ENCODE measurements at places on chromosomes 3 and 15.

DNA sequence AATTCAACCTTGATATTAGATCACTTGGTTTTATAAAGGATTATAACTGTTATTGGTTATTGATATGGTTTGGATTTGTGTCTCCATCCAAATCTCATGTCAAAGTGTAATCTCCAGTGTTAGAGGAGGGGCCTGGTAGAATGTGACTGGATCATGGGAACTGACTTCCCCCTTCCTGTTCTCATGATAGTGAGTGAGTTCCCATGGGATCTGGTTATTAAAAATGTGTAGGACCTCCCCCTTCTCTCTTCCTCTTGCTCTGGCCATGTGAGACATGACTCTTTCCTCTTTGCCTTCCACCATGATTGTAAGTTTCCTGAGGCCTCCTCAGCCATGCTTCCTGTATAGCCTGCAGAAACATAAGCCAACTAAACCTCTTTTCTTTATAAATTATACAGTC is 136.0 kb upstream of the UBE2E2 start:
- DNase-seq = no peak

GRCh38 chr3:144275005-144275404 is 303.4 kb downstream of the DIPK2A start:
- DNase-seq = no peak

DNA sequence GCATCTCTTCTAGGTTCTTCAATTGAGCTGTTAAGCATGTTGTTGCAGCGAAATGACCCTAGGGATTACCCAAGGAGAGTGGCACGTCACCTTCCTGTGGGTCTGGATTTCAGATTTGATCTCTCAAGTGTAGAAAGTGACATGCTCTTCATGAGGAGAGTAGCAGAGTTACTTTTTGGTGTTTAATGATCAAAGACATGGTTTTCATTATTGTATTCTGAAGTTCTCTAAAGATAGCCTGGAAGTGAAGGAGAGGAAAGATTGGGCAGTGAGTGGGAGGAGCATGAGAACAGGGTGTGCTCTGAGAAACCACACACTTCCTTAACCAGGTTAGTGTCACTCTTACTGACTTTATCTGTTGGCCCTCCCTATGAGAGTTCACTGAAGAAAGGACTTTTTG is 153.6 kb downstream of the AKAP13 start:
- peak; percentile 43 for DNase-seq

DNA sequence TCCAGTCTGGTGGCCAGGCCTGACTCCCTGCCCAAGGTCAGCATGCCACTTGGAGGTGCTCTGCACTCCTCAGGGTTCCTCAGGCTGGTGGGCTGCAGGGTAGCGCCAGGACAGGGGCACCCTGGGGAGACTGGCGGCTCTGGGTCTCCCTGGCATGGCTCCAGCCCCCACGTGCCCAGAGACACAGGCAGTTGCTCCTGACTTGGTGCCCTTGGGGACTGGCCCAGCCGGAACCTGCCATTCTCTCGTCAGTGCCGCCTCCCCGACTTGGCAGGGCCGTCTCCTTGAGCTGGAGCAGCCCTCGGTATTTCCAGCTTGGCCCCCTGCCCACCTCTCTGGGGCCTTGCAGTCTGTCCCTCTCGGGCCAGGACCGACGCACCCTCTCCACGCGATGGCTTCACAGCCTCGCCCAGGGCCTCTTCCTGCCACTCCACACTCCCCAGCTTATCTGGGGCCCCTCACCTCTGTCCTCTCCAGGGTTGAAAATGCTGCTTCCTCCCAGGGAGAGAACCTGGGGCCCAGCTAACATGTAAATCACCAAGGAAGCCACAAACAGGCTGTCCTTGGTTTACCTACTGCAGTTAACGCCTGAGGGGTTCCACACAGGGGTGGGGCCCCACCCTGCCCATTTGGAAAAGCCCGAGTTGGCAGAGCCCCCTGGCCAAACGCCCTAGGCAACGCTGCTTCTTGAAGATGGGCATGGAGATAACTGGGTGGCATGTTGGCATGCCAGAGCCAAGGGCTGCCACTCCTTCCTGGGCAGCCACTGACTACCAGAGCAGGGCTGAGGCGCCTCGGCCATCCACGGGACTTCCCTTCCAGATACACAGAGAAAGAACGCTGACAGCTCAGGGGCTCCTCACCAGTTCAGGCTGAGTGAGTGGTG is 61.4 kb downstream of the SMAD6 start:
- peak; percentile 83 for DNase-seq

DNA sequence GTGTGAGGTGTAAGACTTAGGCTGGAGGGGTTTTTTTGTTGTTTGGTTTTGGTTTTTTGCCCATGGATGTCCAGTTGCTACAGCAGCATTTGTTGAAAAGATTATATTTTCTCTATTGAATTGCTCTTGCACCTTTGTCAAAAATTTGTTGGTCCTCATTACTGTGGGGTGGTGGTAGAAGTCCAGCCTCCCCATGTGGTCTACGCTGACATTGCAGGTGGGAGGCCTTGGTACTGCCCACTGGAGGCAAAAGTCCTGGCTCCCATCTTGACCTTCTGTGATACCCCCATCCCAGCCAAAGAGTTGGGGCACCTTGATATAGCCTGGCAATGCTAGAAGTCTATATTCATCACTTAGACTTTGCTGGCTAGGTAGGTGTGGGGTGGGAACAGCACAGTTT is 5.4 kb upstream of the RAB6B start:
- no peak for DNase-seq

- peak; percentile 74 for DNase-seq
Observed at GRCh38 chr15:66883284-66883911, 181.4 kb downstream of the SMAD6 start.

- DNase-seq = no peak
Observed at GRCh38 chr15:48242015-48242414, 35.9 kb downstream of the SLC12A1 start.

DNA sequence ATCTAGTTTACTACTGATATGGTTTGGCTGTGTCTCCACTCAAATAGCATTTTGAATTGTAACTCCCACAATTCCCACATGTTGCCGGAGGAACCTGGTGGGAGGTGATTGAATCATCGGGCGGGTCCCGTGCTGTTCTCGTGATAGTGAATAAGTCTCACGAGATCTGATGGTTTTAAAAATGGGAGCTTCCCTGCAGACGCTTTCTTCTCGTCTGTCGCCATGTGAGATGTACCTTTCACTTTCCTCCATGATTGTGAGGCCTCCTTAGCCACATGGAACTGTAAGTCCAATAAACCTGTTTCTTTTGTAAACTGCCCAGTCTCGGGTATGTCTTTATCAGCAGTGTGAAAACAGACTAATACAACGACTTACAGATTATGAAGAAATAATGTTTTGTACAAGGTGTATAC is 35.6 kb upstream of the PYDC2 start:
- DNase-seq = no peak

DNA sequence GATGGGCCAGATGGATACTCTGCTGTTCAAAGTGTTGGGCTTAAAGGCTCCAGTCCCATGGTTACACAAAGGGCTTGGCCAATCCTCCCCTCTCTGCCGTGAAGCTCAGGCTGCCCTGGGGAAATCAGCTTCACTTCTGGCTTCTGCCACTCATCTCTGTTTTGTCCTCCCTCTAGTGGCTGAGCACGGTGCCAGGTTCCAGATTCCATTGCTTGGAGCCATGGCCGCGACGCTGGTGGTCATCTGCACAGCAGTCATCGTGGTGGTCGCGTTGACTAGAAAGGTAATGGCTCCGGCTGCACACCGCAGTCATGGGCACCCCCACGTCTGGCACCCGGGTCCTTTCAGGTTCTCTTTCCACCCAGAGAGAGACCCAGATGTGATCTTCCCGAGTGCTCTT is 5.6 kb downstream of the TIGIT start:
- DNase-seq = peak; percentile 36

- no peak for DNase-seq
Observed at GRCh38 chr15:82624008-82624407, 23.2 kb downstream of the CPEB1 start.

- no peak for DNase-seq
Observed at GRCh38 chr3:184277366-184277765, 1.5 kb downstream of the ECE2 start.
